ENCODE measurements at places on chromosomes 13 and 19. TPM values are rescaled to one million over a fixed set of nuclear protein-coding genes. Genes with fewer than 3 reads are reported as not detected.
A peak's percentile ranks its signal among the peaks of the same experiment; 100 is the strongest.

DNA sequence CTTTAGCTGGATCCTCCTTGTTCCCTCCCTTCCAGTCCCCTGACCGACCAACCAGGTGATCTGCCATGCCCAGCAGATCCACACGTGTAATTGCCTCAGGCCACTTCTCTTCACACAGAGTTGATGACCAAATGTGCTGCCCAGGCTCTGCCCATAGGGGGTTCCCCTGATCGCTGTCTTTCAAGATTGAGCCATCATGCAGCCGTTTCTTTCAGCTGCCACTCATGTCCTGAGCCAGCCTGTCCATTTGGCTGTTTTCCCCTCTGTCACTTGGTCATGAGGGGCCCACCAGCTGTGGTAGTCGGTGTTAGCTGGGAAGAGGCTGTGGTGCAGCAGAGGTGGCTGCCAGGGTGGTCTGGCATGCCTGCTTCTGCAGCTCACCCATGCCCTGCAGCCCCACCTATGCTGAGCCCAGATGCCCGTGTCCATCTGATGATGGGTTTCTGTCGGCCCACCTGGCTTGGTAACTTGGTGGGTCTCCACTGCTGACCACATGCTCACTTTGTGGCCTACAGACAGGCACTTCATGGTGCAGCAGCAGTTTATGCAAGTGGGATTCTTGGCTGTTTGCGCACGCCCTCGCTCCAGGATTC is 35.6 kb upstream of the GPR183 start:
- no peak for DNase-seq

GRCh38 chr19:29842471-29843179 is 30.8 kb downstream of the CCNE1 start:
- no peak for DNase-seq

DNA sequence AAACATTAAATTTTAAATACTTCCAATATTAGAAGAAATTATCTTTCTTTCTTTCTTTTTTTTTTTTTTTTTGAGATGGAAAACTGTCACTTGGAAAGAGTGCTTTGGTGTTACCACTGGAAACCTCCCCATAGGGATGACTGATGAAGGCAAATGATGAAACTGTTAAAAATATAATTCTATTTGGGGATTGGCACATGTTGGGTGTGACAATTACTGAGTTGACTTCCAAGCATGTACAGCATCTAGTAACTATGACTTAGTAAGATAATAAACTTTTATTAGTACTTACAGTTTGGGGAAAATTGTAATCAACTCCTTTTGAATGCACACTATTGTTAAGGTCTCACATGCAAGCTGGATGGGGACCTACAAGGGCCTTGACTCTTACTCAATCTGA is 592.5 kb downstream of the KCTD12 start:
- DNase-seq: no peak

- no peak for DNase-seq
These were observed 500.9 kb downstream of the GPC6 start for GRCh38 chr13:93727211-93728141.

MIR17HG gene
- total RNA-seq: 6.6 TPM

DNA sequence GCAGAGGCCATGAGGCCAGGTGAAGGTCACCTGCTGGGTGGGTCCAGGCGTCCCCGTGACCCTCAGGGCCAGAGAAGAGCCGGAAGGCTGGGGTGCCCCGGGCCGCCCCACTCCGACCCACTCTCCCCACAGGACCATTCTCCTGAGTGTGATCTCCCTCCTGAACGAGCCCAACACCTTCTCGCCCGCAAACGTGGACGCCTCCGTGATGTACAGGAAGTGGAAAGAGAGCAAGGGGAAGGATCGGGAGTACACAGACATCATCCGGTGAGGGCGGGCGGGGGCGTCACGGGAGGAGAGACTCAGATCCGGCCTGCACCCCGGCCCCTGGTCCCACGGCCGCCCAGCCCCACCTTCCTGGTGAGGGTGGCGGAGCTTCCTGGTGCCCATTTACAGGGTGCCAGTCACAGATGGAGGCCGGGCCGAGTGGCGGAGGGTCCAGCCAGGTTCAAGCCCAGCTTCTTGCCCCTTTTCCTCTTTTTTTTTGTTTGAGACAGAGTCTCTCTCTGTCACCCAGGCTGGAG is 5.4 kb downstream of the CDC34 start:
- no peak for DNase-seq

PSPC1 gene
- total RNA-seq: 78.0 TPM

DNA sequence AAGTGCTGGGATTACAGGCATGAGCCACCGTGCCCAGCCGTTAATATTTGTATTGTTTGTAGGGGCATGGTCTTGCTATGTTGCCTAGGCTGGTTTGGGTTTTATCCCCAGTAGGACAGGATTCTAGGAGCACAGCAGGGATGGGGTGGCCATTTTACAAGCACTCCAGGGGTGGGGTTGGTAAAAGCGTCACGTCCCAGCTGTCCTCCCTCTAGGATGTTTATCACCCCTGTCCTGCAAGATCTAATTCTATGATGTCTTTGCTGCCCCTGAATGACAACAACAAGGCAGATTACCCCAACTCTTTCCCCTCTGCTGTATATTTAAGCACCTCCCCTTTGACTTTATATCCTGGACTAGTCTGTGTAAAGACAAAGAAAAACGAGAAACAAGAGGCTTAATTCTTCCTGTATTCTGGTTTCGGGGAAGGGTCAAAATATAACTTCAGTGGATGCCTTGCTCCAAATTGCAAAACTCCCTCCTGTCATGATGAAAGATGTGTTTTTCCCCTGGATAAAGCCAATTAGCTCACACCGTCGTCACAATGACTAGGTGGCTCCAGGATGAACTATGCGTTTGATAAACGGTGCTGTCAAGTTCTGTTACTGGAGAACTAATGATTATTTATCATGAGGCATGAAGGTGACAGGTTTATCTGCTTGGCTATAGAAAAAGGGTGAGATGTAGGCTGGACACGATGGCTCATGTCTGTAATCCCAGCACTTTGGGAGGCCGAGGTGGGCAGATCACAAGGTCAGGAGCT is 27.8 kb upstream of the OR1M1 start:
- no peak for DNase-seq

TNFSF13B gene
- total RNA-seq: not detected

- peak; percentile 84 for DNase-seq
These were observed 2.0 kb downstream of the SPRY2 start for GRCh38 chr13:80338781-80339562.

DNA sequence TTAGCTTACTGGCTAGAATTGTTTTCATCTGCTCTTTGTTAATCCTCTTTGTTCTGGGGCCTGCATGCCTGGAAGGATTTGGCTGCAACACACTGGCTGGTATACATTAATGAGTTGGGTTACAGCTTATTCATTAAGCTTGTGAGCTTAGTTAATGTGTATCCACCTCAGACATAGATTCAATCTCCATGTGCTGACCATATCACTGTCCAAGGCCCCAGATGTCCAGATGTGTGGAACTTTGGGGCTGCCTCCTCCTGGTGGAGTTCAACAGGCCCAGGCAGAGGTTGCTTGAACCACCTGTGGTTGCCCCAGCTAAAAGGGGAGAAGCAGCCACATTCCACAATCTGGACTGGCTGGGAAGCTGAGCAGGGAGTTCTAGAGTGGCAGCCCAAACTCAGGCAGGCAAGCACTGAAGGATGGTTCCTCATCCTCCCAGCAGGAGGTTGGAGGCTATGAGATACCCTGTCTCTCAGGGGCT is 5.4 kb downstream of the DIAPH3 start:
- no peak for DNase-seq

CLIP3 gene
- 0.37 TPM for total RNA-seq

DNA sequence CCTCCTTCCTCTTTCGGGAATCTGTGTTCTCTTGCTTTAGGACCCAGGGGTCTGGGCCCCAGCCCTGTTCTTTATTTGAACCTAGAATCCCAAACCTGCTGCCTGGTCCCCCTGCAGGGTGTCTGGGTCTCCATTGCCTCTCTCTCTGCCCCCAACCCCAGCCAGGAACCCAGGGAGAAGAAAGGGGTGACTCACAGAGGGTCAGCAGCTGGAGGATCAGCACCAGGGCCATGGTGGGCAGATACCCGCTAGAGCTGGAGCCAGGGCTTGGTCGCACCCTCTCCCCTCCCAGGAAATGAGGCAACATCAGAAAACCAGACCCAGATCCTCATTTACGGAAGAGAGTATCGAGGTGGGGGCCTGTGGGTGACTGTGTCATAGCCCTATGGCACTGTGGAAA is at the start of gene OSCAR:
Gene OSCAR, minus strand, starts transcription at position 243 of the 400 bp plus-strand sequence. Its CDS starts 11 bp downstream, at position 232.
- DNase-seq: no peak

DNA sequence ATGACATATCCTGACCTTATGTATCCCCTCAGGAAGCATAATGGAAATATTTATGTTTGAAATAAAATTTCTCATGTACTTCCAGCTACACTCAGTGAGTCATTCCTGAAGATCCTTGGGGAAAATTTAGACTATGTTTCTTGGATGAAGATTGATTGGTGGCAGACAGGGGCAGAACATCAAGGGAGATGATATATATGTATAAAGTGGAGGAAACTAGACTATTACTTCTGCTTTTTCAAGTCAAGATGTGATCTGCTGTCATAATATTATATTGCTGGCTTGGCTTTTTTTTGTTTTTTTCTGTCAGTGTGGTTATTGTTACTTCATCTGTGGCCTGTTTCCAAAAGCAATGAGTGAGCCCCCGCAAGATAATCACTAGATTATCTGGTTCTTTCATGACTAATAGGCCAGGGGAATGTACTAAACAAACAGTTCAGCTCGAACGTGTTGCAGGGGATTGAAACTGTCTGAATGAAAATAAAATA is 87.2 kb upstream of the TNFSF11 start:
- DNase-seq: no peak

- DNase-seq: no peak
These were observed 76.0 kb downstream of the RASA3 start for GRCh38 chr13:114056205-114057013.

CEBPA gene
- total RNA-seq: 10.9 TPM

CILP2 gene
- total RNA-seq: 0.12 TPM

GRCh38 chr19:49468746-49469447 is 5.1 kb upstream of the FLT3LG start:
- no peak for DNase-seq

ZNF470 gene
- total RNA-seq: 2.5 TPM

GRCh38 chr13:44810061-44810840 is 179.0 kb downstream of the NUFIP1 start:
- DNase-seq: peak; percentile 18

MAMSTR gene
- total RNA-seq: 0.37 TPM

DNA sequence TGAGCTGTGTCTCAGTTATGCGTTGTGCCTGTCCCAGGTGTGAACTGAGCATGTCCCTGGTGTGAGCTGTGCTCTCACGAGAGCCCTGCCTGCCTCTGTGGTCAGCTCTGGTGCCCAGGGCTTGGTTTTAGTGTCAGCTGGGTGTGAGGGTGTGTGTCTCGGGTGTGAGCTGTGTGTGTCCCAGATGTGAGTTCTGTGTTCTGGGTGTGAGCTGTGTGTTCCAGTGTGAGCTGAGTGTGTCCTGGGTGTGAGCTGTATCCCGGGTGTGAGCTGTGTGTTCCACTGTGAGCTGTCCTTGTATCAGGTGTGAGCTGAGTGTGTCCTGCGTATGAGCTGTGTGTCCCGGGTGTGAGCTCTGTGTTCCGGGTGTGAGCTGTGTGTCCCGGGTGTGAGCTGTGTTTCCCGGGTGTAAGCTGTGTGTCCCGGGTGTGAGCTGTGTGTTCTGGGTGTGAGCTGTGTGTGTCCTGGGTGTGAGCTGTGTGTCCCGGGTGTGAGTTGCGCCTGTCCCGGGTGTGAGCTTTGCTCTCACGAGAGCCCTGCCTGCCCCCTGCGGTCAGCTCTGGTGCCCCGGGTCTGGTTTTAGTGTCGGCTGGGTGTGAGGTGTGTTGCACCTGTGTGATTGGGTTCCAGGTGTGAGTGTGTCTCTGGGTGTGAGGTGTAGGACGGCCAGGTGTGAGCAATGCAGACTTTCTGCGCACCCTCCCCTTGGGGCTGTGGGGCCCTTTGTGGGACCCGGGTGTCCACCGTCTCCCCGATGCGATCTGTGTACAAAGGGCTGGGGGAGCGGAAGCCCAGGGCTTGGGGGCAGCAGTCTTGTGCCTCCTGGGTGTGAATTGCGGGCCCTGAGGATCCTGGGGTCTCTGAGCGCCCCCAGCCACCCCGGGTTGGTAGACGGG is 7.1 kb upstream of the PEAK3 start:
- no peak for DNase-seq

CYP2S1 gene
- total RNA-seq: not detected

ZNF28 gene
- 14.2 TPM for total RNA-seq

DNA sequence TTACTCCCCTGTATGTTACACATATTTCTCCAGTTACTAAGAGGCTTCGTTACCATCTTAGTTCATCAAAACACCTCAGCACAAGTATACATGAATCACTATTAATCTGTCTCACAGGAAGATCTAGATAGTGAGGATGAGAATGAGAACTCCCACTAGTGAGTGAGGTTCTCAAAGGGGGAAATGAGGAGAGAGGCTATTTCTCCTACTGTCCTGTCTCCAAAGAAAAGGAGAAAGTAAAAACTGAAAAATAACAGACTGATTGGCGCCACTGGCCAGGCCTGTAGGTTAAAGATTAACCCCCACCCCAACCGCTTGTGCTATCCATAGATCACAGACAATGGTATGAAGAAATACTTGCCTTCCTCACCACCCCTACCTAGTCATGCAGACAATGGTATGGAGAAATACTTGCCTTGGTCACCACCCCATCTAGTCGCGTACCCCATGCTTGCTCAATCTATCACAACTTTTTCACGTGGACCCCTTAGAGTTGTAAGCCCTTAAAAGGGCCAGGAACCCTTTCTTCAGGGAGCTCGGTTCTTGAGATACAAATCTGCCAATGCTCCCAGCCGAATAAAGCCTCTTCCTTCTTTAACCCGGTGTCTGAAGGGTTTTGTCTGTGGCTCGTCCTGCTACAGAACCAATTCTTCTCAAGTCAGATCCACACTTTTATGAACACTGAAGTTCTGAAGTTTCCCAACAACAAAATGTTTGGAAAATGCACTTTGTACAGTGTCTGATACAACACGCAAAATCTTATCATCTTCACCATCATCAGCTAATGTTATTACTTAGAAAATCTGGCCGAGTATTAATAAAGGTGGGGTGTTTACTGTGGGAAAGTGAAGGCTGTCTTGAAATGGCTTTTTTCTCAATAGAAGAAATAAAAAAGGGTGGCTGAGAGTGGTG is 598.1 kb downstream of the UQCRFS1 start:
- DNase-seq: no peak

GRCh38 chr19:2191456-2192310 is 27.9 kb downstream of the DOT1L start:
- DNase-seq: no peak

MAB21L1 gene
- not detected for total RNA-seq

DNA sequence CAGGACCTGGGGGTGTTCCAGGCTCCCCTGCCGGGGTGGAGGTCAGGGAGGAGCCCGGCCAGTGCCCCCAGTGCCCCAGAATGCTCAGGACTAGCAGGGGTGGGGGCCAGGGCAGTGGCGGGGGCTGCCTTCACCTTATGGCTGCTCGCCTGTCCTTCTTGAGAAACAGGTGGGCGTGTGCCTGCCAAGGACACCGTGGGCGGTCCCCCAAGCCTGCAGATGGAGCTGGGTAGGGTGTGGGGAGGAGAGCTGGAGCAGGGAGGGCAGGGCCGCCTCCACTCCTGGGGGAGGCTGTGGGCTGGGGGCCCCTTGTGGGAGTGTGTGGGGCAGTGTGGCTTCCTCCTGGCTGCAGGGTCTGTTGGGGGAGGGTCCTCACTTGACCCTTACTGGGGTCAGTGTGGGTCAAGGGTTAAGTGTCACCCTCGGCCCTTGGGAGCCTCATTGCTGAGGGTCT is 160.1 kb downstream of the KDM4B start:
- peak; percentile 79 for DNase-seq

Measured in G401 (cell line).